Amygdala (tissue), 56 donors: ENCODE measurements at places on chromosomes 13 and 19.

GRCh38 chr13:26522571-26522970 lies 34.9 kb upstream of the WASF3 start:
- no peak for DNase-seq

DNA sequence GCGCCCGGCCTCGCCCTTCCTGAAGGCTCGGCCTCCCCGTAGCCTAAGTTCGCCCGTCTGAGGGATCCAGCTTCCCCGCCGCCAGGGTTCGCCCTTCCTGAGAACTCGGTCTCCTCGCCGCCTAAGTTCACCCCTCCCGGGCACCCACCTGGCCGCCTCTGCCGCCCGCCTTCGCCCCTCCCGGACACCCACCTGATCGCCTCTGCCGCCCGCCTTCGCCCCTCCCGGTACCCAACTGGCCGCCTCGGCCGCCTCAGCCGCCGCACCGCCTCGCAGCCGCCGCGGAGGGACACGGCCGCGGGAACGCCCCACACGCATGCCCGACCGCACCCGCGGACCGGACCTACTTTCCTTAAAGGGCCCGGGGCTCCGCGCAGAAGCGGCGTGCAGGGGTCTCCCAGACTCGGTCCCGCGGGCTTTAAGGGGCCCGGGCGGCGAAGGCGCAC lies at the start of gene MOB3A:
TSS of gene MOB3A (minus strand) at position 293 of the 446 bp plus-strand sequence. CDS start 17,766 bp downstream, outside the sequence.
- no peak for DNase-seq

- no peak for DNase-seq
These were observed 54.6 kb upstream of the FAM124A start for GRCh38 chr13:51167393-51168191.

DNA sequence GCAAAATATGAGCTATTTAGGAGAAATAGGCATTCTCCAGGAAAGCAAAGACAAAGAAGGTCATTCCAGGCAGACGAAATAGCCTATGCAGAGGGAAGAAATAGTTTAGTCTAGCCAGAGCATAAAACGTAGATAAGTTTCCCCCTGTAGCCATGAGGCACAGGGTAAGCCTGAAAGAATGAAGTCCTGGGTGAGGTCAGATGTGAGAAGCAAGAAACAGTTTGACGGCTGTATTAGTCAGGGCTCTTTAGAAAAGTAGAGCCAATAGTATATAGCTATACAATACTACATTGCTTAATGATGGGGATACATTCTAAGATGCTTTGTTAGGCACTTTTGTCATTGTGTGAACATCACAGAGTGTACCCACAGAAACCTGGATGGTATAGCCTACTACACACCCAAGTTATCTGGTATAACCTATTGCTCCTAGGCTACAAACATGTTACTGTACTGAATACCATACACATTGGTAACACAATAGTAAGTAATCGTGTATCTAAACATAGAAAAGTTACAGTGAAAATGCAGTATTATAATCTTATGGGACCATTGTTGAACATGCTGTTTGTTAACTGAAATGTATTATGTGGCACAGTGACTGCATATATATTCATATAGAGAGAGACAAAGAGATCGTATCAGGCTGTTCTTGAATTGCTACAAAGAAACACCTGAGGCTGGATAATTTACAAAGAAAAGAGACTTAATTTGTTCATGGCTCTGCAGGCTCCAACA lies 59.3 kb upstream of the WDFY2 start:
- no peak for DNase-seq

GRCh38 chr19:48398102-48398374 lies 4.6 kb downstream of the GRIN2D start:
- DNase-seq = no peak

DNA sequence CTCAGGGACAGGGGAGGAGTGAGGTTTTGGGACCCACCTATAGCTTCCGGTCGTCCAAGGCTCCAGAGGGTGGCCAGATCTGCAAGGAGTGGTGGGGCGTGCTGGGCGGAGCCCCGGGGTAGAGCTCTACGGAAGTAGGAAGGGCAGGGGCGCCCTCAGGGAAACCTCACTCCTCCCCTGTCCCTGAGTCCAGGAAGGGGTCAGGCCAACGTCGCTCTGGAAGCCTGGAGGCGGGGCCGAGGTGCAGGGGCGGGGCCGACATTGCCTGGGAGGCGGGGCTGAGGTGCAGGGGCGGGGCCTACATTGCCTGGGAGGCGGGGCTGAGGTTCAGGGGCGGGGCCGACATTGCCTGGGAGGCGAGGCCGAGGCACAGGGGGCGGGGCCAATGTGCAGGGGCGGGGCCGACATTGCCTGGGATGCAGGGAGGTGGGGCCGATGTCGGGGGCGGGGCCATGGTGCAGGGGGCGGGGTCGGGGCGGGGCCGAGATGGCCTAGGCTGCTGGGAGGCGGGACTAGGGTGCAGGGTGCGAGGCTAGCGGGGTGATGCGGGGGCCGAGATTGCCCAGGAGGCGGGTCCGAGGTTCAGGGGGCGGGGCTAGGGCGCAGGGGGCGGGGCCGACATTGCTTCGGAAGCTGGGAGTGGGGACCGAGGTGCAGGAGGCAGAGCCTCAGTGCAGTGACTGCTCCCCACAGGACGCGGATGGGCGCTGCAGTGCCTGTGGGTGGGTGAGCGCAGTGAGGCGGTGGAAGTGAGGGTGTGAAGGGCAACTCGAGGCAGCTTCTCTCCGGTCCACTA lies 4.9 kb upstream of the PALM start:
- no peak for DNase-seq

GRCh38 chr19:6020972-6021805 lies 43.2 kb upstream of the RANBP3 start:
- DNase-seq = no peak

GRCh38 chr13:37791699-37792098 lies 77.9 kb downstream of the TRPC4 start:
- DNase-seq = no peak

DNA sequence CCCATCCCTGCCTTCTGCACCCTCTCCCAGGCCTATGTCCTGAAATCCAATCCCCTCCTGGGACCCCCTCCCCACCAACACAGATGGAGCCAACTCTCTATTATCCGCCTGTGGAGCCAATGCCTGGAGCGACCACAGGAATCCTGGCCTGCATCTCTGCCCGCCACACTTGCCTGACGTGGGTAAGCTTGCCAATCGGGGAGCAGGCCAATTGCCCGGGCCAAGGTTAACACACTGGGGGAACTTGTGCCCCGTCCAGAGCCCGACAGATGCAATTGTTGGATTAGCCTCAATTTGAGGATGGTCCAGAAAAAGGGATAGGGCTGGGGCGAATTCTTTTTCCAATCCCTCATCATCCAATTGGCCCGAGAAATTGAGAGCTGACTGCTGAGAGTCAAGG lies 5.9 kb downstream of the WIZ start:
- DNase-seq = no peak

DNA sequence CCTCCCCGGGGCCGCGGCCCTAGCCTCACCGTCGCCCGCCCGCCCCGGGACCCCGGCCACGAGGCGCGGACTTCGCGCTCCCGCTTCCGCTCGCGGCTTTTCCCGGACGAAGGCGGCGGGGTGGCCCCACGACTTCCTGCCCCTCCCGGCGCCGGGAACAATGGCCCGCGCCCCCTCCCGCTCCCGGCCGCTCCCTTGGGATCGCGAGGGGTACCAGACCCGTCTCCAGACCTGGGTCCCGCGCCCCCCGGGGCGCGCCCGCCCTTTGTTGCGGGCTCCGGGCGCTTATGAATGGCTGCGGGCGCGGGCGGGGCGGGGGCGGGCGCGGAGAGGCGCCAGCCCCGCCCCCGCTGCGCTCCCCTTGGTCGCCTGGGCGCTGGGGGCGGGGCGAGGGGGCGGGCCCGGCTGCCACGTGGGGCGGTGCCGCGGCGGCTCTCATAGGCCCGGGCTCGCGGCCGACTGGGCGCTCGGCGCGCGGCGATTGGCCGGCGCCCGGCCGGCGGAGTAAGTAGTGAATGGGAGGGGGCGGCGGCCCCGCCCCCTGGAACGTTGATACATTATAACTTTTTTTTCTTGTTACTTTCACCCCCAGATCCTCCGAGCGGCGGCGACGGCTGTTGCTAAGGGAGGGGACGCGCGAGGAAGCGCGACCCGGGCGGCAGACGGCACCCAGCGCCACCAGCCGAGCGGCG lies 1.1 kb downstream of the MIDN start:
- DNase-seq = peak; percentile 86

GRCh38 chr13:41820581-41821237 lies 140.2 kb downstream of the VWA8 start:
- DNase-seq = no peak

- DNase-seq = no peak
These were observed 49.3 kb downstream of the IFT88 start for GRCh38 chr13:20616059-20616797.

GRCh38 chr19:7550987-7551761 lies 15.7 kb downstream of the PNPLA6 start:
- DNase-seq = peak; percentile 27

- no peak for DNase-seq
These were observed 83.9 kb upstream of the POSTN start for GRCh38 chr13:37682496-37682895.

- DNase-seq = no peak
These were observed 1806.1 kb upstream of the MIR17HG start for GRCh38 chr13:89541091-89542030.

GRCh38 chr19:52724701-52725514 lies 9.9 kb downstream of the ZNF611 start:
- no peak for DNase-seq

GRCh38 chr13:92716749-92717148 lies 509.9 kb upstream of the GPC6 start:
- no peak for DNase-seq

- DNase-seq = no peak
These were observed 880.1 kb upstream of the PCDH9 start for GRCh38 chr13:68110178-68110768.

- no peak for DNase-seq
These were observed 9.5 kb upstream of the SWSAP1 start for GRCh38 chr19:11364935-11365334.

DNA sequence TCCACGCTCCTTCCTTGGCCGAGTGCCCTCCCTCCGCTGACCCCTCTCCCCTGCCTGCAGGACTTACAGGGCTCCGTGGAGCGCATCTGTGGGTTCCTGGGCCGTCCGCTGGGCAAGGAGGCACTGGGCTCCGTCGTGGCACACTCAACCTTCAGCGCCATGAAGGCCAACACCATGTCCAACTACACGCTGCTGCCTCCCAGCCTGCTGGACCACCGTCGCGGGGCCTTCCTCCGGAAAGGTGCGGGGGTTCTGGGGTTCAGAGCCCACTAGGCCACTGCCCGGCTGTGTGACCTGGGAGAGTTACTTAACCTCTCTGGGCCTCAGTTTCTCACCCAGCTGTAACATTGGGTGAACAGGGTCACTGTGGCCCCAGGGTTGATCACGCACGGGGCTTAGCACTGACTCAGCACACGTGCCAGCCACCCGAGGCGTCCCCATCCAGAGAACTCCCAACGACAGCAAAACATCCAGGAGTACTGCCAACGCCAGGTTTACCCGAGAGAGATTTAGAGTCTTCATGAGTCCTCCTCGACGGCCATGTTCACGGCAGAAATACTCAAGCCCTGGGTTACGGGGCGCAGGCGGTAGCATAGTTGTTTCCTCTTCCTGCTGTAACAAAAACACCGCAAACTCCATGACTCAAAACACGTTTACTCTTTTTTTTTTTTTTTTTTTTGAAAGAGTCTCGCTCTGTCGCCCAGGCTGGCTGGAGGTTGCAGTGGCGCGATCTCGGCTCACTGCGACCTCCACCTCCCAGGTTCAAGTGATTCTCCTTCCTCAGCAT lies 9.7 kb upstream of the SPACA4 start:
- no peak for DNase-seq

GRCh38 chr13:66532146-66532545 lies 698.0 kb downstream of the PCDH9 start:
- DNase-seq = no peak

DNA sequence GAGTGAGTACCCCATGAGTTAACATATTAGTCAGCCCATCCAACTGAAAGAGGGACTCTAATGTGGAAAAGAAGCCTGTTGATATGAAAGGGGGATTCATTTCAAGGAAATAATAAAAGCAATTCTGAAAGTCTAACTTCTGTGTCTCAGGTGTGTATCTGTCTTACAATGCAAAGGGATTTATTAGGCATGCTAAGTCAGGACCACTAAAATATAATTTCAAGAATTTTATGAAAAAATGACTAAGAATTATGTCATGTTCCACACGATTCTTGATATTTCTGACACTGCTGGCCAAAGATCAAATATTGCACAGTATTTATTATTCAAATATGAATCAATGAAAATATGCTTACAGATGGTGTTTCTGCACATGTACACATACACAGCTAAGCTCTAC lies 130.8 kb downstream of the KLF12 start:
- DNase-seq = no peak

- DNase-seq = no peak
These were observed 213.4 kb downstream of the ENOX1 start for GRCh38 chr13:43573361-43573740.
